ENCODE measurements at places on chromosomes 7 and 10.

DNA sequence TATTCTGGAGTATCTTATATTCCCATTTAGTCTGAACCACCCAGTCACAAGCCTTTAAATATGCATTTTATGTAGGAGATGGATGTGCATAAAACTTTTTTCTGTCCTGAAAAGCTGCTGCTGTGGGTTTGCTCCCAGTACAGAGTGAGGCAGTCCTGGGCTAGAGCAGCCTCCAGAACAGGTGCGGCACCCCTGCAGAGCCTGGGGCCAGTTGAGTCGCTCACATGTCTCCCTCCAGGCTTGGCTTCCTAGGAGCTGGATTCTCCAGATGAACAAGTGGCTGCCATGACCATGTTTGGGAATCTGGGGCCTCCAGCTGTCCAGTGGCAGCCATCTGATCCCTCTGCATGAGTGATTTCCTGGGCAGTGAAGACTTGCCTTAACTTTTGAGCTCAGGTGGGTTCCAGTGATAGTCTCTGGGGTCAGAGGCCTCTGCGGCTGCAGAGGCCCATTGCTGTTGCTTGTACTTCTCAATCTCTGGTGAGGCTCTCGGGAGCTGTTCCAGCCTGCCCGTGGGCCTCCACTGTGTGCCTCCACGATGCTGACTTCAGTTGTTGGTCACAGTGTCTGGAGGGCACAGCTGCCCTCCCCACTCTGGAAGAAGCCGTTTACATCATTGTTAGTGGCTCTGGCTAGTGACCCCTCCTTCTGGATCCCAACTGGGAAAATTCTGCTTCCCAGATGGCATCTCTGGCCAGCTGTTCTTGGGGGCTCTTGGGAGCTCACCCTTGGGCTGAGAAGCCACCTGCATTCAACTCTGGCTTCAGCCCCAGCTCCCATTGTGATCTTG, 120.4 kb downstream of the EMX2 start:
- DNase-seq, result no peak

DNA sequence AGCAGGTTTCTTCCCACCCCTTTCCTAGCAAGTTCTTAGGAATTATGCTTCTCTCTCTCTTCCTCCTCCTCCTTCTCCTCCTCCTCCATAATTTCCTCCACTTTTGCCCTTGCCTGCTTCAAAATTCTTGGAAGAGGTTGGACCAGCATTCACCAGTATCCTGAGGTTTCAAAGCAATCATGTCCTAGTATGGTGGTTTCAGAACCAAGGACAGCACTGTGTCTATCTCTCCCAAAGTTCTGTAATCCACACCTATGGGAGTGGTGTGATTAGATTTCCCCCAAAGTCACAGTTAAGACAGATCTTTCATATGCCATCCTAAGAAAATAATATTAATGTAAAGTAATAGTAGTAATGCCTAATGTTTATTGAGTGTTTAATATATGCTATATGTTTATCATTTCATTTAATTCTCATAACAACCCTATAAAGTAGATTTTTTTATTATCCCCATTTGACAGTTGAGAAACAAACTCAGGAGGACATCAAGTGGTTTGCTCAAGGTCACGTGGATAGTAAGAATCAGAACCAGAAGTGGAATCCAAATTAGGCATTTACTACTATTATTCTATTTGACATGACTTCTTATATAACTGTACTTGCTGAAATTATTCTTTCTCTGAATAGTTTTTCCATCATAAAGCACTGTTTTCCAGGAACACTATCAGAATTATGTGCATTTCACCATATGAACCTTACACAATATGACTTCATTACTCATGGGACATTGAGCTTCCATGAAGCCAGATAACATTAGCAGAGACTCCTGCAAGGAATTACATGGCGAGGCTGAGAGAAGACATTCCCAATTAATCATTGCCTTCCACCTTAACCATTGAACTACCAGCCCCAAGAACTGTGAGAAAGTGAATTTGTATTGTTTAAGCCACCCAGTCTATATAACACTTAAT, 91.4 kb downstream of the IPMK start:
- DNase-seq, result no peak

- DNase-seq, result no peak
Measured at GRCh38 chr10:103720964-103721335, 134.4 kb downstream of the SH3PXD2A start.

GRCh38 chr10:112379635-112380296, 5.8 kb downstream of the ACSL5 start:
- no peak for DNase-seq

Data from inflammatory macrophage treated with lipopolysaccharide for 4 hours (primary cell).